ENCODE measurements at places on chromosomes 7 and 10. TPM values are rescaled to one million over a fixed set of nuclear protein-coding genes. Genes with fewer than 3 reads are reported as not detected.

GRCh38 chr10:30806850-30807249 is 177.3 kb upstream of the LYZL2 start:
- no peak for DNase-seq

Gene MINDY3
- polyA plus RNA-seq: 45.1 TPM

GRCh38 chr7:44498230-44498954 is 7.9 kb upstream of the NUDCD3 start:
- DNase-seq: no peak

Gene CACNB2
- polyA plus RNA-seq: 3.1 TPM

DNA sequence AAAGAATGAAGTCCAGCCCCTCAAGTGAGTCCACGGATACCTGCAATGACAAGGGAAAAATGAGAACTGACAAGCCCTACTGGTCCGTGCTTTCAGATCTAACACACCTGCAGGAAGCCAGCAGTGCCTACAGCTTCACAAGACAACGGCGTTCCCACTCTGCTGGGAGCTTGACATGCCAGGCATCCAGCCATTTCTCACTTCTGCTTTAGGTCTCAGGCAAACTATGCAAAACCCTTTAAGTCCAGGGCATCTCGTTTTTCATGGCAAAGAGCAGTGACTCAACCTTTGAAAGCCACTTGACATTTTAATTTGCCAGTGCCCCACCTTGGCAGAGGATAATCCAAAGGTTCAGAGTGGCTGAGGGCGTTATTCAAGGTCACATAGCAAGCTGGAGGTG is 49.1 kb upstream of the GPAM start:
- no peak for DNase-seq

Gene RBP4
- polyA plus RNA-seq: 0.68 TPM

- DNase-seq: no peak
Measured at GRCh38 chr7:92034116-92034515, 93.5 kb downstream of the AKAP9 start.

DNA sequence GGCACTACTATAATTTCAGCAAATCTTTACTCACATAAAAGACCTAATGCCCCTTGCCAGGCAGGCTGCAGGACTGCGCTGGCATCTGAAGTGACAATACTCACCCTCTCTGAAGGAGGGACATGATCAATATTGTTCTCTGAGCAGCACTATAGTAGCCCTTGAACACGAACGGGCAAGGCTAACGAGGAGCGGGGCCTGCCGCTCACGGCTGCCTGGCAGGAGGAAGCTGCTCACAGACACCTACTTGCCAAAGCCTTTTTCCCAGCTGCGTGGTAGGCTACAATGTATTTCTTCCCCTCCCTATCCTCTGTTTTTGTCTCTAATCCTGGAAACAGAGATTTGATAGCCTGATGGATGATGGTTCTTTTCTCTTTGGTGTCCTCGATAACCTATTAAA is 19.9 kb downstream of the PUS7 start:
- DNase-seq: no peak

GRCh38 chr7:152128252-152128651 is 102.8 kb downstream of the GALNT11 start:
- DNase-seq: no peak

DNA sequence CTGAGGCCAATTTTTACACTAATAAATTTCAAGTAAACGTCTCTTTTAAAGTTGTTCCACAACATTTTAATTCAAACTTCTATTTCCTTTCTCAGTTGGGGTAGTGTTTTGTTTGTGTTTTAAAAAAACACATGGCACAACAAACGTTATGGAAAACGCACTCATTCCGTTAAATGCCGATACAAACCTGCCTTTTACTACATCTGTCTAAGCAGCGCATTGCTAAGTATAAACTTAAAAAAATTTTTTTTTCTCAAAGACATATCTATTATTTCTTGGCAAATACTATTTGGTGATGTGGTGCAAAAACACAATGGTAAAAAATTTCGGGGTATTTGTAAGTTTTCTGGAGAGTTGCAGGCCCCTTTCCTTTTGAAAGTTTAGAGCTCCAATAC is 1.4 kb downstream of the SKIDA1 start:
- no peak for DNase-seq

GRCh38 chr7:94300176-94300835 is 94.4 kb upstream of the COL1A2 start:
- no peak for DNase-seq

GRCh38 chr10:73552819-73553715 is 38.1 kb downstream of the USP54 start:
- no peak for DNase-seq

Measured in right renal cortex interstitium (tissue), 3 donors.